Activated CD4-positive, alpha-beta T cell treated with anti-CD3 and anti-CD28 coated beads, Interleukin-2, amount 50 U/mL, for 48 hours (primary cell): ENCODE measurements at places on chromosomes 5 and 9.

DNA sequence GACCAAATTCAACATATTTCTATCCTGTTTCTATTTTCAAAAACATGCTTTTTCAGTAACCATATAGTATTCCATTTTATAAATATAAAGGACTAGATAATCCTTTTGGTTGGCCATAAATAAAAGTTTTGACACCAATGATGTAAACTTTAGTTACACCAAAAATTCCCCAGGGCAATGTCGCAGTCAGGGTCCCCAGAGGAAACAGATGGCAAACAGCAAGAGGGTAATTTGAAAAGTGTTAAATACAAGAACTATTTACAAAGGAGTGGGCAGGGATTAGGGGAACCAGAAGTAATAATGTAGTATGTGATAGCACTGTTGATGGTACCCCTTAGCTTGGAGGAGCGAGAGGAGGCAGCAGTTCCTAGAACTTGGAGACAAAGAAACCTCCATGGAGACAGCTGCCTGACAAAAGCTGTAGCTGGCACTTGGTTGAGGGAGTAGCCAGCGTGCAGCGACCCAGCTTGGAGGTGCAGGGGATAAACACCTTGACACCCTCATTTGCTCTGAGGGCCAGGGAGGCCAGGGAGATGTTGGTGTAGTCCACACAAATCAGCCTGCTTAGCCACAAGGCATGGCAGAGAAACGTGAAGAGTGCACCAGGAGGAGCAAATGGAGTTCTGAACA is 18.3 kb upstream of the MSANTD3 start:
- DNase-seq: no peak

DNA sequence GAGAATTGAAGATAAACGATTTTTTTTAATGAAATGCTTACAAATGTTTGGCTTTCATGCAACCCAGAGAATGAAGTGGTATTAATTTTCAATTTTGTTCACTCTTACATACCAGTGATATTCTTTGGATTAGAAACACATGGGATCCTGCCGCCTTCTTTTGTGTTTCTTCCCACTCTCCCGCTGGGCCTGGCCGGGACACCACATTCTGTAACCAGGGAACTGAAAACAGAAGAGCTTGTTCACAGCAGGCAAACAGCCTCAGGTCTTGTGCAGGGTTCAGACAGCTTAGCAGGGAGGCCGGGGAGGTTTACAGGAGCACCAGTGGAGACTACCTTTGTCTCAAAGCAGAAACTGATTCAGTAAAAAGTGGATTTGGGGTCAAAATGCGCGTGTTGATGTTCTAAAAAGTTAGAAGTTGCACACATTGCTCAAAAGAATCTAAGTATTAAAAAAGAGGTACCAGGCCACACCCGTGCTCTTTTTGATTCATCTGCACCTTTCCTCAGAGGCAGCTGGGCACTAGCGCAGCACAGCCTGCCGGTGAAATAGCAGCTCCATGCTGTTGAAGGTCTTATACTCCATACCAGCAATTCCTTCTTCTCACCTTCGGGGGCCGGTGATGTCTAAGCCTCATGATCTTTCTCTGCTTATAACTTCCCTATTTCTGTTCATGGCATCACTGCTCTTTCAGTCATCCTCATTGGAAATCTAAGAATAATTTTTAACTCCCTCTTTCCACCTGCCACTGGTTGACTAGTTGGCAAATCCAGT is 67.1 kb downstream of the GRAMD2B start:
- DNase-seq: no peak

GRCh38 chr5:142306077-142306502 is 18.7 kb downstream of the SPRY4 start:
- DNase-seq: no peak

DNA sequence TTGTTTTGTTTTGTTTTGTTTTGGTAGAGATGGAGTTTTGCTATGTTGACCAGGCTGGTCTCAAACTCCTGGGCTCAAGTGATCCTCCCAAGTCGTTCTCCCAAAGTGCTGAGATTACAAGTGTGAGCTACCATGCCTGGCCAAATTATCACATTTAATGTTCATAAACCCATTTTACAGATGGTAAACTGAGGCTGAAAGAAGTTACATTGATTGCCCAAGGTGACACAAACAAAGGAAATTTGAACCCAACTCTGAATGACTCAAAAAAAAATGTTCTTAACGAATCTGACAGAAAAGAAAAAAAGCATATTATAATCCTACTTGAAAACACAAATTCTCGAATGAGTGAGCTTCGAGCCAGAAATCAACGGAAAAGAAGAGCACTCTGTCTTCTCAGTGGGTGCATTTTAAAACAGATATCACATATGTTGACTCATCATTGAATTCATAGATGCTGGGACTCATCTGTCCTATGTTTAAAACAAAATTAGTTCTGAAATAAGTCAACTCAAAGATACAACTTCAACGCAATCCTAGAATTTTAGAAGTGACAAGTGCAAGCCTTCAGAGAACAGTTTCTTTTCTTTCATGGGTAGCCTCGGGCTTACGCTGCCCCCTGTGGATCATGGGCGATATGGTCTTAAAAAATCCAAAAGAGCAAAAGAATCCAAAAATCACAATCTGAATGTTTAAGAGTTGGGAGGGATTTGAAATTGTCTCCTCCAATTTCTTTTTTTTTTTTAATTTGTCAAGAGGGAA is 28.4 kb downstream of the TIMD4 start:
- DNase-seq: peak; percentile 70
